ENCODE measurements at places on chromosomes 5 and 9.
A peak's percentile ranks its signal among the peaks of the same experiment; 100 is the strongest.

DNA sequence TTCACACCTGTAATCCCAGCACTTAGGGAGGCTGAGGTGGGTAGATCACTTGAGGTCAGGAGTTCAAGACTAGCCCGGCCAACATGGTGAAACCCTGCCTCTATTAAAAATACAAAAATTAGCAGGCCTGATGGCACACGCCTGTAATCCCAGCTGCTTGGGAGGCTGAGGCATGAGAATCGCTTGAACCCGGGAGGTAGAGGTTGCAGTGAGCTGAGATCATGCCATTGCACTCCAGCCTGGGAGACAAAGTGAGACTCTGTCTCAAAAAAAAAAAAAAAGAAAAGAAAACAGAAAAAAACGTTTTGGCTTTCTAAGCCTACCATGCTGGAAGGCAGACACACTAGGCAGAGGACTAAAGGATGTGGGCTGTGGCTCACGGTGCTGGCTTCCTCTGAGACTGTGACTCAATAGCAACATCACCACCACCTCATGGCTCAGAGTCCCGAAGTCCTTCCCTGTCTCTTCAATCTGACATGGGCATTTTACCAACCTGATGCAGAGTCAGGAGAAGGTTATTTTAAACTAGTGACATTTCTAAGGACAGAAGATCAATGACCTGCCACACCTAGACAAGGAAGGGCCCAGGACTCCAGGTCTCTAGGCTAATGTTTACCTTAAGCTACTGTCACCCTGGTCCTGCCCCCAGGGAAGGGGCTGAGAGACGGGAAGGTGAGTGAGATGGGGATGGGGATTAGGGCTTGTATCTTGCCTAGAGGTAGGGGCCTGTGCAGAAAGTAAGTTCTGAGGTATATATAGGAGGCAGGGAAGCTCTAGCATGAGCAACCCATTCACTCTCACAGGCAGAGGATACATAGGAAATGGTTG, 3.7 kb downstream of the ECSCR start:
- DNase-seq = no peak

- DNase-seq = no peak
Observed at GRCh38 chr5:112257976-112258375, 161.1 kb downstream of the EPB41L4A start.

DNA sequence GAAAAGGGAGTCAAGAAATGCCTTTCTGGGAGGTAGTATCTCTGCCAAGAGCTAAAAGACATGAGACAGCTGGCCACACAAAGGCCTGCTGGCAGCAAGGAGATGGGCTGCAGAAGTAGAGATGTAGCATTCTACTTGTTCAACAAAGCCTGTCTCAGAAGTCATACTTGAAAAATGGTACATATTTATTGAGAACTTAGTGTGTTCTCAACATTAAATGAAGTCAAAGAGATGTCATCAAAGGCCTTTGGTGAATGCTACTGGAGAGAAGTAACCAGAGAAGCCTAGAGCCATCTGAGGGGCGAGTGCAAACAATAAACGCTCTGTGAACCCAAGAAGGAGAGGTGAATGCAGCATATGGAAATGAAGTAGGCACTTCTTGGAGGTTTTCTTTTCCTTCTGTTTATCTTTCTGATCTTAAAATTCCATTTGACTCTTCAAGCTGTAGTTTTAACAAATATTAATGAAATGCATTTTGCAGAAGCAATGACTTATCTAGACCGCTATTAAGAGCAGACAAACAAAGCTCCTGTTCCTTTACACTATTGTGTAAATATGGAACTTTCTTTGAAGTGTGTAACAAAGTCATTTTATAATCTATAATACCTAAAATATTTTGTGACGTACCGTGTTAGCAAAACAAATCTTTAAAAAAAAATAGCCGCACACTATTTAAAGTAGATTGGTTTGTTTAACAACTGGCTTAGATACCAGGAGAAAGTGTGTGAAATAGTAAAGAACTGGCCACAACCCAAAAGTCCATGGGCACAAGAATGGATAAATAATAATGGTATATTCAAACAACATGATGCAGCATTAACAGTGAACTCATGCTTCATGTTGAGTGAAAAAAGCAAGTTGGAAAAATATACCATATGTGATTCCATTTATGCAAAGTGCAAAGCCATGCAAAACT, 70.2 kb downstream of the ZNF608 start:
- peak; percentile 86 for DNase-seq

DNA sequence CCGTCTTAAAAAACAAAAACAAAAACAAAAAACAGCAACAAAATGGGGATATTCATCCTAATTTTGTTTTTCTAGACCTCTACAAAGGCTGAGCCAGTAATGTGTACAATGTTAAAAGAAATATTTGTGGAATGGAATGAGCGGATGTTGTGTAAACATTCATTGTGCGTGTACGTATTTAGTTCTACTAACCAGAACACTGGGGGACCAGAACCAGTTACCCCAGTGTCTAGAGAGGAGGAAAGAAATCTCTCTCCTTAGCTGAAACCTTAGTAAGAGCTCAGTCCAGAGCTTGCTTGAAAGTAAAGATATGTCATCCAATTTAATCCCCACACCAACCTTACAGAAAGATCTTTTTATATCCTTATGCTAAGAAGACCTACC, 106.7 kb upstream of the CPEB4 start:
- DNase-seq = no peak

DNA sequence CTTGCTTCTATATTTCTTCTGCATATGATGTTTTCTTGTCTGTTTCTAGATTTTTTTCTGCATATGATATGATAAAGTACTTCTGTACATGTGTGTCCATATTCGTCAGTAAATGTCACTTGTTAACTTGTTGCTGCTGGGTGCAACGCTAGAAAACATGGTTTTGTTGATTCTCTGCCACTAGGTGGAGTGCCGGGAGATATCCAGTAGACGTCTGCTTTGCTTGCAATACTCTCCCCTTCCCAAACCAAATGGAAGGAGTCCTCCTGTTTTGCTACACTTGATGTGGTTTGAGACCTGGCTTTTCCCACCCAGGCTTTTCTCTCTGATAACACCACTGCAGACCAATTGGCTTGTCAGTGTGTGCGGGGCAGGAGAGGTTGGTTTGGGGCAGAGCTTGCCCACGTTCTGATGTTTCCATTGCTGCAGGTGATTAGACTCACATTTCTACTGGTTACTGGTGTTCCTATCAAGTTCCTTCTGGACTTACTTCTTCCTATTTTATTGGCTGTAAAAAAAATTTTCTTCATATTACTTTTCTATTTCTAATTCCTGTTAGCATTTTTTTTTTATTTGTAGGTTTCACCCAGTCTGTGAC, 900.0 kb upstream of the CDH10 start:
- no peak for DNase-seq

Measured in DMS 273 treated with DMSO at 0.1 percent for 48 hours (cell line).